CD4-positive, alpha-beta T cell treated with Interleukin-1 beta for 1 hour (primary cell): ENCODE measurements at places on chromosomes 7 and 10.
A peak's percentile ranks its signal among the peaks of the same experiment; 100 is the strongest.

GRCh38 chr7:123714296-123715080 lies 34.3 kb downstream of the WASL start:
- DNase-seq, result no peak

DNA sequence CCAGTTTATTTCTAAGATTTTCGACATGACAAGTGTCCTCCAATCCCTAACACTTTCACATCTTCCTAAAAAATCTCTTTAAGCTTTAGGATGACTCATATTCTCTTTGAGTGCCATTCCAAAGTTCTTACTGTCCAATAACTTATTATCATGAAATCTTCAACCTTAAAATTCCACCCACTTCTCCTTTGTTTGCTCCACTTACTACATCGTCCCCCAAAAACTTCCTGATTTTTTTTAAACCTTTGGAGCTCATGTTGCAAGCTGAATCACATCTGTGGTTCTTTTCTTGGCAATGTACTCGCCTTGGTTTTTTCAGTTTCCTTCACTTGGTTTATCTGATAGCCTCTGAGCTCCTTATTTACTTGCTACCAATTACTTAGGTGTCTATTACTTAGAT lies 39.2 kb upstream of the JCAD start:
- no peak for DNase-seq

DNA sequence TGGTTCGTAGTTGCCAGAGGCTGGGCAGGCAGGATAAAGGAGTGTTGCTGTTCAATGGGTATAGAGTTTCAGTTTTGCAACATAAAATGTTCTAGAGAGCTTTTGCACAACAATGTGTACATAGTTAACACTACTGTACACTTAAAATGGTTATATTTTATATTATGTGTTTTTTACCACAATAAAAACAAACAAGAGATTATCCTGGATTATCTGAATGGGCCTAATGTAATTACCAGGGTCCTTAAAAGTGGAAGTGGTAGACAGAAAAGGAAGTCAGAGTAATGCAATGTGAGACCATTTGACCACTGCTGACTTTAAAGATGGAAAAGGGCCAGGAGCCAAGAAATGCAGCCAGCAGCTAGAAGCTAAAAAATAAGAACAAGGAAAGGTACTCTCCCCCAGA lies 159.7 kb downstream of the SGMS1 start:
- no peak for DNase-seq

GRCh38 chr7:21722371-21722770 lies 179.5 kb downstream of the DNAH11 start:
- DNase-seq, result no peak

DNA sequence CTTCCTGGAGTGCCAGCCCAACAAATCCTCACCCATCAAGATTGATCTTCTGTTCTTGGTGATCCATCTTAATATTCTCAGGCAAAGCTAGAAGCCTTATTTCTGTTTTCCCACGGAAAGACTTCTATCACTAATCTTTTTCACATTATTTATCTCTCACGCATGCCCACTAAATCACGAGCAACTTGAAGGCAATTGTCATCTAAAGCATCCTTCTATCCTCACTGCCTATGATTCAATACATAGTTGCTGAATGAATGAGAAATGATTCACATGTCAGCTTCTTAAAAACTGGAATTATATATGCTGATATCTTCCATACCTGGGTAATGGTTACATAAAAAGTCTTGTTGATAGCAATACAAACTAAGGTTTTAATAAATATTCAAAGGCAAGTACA lies 12.6 kb upstream of the COL1A2 start:
- no peak for DNase-seq

DNA sequence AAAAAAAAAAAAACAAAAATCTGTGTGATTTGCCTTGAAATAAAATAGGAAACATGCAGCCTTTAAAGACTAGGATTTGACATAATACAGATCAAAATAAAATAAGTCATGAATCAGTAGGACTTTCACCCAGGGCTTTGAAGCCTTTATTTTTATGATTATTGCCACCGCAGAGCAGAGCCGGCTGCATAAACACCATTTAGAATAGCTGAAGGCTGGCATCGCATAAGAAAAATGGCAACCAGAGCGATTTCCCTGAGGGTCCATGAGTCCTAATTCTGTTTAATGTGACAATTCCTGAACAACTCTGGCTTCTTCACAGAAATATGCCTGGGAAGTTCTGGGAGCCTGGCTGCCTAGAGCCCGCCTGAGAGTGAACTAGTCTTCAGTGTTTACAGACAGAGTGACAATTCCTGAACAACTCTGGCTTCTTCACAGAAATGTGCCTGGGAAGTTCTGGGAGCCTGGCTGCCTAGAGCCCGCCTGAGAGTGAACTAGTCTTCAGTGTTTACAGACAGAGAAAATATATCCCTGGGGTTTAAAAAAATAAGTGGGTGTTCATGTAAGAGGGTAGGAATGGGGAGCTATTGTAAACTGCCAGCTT lies 112.0 kb downstream of the EEPD1 start:
- no peak for DNase-seq

DNA sequence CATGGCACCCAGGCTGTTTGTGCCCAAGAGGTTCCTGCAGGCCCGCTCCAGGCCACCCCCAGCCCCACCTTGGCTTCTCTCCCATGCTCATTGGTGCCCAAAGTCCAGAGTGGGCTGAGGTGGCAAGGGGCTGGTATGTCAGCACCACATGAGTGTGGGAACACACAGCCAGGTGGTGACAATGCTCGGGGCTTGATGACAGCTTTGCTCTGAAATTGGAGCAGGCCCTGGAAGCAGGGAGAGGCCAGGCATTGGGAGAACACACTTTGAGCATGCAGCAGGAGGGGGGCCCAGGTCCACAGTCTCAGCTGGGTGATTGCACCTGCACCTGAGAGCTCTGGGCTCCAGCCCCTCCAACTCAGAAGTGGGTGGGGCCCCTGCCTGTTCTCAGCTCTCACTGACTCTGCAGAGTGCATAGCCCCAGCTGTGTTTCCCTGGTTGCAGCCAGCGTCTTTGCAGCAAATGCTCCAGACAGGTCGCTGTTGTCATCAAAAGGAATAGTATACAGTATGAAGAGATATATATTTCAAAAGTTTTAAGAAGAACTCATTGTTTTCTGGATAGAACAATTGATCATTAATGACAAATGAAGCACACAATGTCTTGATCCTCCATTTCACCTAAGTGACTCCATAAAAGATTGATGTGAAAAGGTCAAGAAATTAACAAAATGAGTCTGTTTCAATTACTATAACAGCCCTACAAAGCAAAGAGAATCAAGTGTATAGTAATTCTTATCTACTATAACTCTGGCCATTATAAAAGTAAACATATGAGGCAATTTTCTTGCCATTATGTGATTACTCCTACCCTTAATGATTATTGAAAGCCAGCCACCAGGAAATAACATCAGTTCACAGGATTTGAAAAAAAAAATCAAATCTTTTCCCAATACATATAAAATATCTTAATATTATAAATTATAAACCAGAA lies 848.1 kb downstream of the PCDH15 start:
- DNase-seq, result no peak

DNA sequence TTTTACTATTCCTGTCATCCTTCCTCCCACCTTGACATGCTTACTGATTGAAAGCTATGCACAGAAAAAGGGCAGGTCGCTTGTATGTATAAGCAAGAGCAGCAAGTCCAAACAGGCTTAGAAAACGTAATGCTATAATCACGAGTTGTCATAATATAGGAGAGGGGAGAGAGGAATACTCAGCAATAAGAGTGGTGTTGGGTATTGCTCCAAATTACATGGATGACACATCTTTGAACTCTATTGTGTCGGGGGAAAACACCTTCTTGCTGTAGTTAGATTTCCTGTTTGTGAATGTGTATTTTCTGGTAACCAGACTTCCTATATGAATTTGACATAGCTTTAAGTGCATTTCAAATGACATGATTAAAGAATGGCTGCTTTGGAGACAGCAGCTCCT lies 7.5 kb downstream of the MET start:
- DNase-seq, result no peak

DNA sequence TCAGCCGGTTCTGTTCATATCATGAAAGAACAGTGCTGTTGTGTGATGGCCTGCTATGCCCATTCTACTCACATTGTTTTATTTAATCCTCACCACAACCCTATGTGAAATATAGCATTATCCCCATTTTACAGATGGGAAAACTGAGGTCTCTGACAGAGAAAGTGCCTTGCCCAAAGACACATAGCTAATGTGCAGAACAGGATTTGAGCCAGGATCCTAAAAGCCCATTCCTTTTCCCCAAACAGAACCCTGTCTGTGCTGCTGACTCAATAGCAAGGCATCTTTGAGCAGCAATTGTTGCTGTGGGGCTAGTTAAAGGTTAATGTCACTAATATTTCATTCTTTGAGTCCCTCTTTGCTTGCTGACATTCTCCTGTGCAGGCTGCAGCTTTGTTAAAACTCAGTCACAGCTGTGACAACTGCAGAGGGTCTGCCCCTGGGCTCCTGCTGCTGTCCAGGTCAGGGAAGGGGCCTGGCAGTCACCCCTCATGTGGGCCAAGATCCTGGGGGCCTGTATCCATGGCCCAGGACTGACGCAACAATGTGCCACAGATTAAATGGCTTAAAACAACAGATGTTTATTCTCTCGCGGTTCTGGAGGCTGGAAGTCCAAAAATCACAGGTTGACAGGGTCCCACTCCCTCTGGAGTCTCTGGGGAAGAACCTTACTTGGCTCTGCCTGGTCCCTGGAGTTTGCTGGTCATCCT lies 40.4 kb downstream of the AFAP1L2 start:
- DNase-seq, result no peak

DNA sequence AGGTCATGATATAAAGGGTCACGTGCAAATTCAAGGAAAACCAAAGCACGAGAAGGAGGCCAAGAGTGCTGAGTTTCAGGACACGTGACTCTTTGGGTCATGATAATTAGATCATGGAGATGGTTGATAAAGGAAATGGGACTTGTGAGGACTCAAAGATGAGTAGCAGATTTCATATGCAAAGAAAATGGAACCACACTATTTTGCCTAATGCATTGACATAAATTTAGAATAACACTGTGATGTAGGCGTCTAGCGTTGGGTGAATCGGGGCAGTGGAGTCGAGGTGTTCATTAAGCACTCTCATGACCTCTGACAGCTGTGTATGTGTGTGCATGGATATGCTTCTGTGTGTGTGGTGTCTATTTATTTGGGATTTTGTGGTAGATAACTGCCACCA lies 1025.6 kb upstream of the LRRTM3 start:
- no peak for DNase-seq

GRCh38 chr7:100198266-100198665 lies 20.5 kb downstream of the STAG3 start:
- no peak for DNase-seq

GRCh38 chr10:118918587-118918986 lies 110.9 kb upstream of the NANOS1 start:
- no peak for DNase-seq

DNA sequence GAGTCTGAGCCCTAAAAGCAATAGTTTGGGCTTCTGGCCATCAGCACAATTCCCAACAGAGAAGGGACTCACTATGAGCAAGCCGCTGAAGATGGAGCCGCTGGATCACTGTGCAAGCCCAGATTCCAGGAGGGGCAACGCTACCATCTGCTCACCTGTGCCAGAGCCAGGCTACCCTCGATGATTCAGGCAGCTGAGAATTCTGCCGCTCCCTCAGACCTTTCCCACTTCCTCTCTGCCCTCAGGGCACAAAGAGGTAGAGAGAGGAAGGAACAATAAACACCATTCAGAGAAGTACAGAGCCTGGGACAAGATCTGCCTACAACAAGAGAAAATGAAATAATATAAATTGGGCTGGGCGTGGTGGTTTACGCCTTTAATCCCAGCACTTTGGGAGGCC lies 98.1 kb downstream of the MYOF start:
- DNase-seq, result no peak

DNA sequence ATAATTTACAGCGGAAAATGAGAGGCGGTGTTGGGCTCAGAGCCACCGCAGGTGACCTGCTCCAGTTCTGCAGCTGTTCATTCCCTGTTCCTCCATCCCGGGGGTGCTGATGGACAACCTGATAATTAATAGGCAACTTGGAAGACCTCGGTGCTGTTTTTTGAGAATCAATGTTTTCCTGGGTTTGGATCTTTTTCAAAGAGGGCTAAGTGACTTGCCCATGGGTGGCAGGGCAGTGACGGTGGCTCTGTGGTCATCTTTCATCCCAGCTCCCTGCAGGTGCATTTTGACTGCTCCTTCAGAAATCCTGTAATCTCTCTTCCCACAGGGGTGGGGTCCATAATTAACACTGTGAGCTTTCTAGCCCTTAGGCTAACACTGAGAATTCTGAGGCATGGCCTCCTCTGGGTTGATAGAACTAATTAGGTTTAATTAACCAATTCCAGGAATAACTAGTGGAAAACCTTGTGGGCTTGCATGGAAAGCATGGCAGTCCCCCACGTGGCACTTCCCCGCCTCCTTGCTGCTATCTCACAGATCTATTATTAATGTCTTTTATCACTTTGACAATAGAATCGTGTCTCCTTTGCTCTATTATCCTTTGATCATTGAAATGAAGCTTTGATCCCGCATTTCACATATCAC lies 217.9 kb downstream of the GLRX3 start:
- DNase-seq, result no peak

DNA sequence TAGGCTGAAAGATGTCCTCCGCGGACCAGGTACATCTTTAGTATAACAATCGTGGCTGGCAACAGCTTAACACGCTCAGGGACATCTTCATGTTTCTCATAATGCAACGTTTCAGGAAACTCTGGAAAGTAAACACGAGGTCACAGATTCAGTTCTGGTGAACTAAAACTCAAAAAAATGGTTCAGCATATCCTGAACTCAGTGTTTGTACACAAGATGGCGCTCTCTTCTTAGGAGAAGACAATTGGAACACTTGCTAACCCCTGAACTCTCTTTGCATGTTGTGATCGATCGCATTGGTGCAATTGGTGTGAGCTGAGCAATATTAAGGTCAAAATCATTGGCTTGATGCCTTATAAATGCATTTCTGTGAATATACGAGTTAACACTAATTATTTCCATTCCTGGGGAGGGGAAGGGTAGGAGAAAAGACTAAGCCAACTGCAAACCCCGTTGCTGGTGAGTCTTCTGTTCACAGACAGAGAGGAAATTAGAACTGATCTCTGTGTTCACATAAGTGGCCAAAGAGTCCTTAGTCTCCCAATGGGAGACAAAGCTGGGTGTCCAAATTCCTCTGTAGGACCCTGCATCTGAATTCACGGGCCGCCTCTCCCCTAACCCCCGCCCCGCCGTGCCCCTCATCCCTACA lies 52.6 kb upstream of the FAM180A start:
- peak; percentile 75 for DNase-seq

DNA sequence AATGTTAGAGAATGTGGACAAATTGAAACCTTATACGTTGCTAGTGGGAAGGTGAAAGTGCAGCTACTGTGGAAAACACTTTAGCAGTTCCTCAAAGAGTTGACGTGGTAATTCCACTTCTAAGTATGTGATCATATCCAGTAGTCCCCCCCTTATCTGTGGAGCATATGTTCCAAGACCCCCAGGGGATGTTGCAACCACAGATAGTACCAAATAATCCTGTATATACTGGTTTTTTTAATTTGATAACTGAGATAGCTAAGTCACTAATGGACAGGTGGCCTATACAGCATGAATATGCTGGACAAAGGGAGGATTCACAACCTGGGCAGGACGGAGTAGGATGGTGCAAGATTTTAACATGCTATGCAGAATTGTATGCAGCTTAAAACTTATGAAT lies 36.8 kb downstream of the PCGF5 start:
- no peak for DNase-seq
